ENCODE measurements at places on chromosomes 16 and 17.

DNA sequence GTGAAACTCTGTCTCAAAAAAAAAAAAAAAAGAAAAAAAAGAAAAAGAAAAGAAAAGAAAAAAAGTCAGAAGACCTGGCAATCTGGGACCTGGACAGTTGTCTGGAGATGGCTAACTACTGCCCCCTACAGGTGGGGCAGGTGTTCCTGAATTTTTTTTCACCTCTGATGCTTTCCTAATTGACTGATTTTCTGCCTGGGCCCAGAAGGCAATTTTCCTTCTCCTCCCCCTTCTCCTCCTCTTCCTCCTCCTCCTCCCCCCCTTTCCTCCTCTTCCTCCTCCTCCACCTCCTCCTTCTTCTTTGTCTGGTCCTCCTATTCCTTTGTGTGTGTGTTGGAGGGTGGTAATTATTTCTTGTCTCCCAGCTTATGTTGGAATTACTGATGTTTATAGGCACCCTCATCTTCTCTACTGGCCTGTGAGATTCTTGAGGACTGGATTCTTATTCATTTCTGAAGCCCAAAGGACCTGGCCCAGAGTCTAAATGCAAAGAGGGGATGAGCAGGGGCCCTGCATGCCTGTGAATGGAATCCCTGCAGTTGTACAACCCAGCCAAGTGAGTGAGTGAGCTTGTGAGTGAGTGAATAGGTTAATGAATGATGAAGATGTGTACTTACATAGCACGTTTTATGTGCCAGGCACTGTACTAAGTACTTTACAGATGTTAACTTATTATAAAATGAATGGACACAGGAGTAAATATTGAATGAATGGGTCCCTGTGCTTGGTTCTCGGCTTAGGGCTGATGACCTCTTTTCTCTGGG is 26.9 kb downstream of the IRX5 start:
- DNase-seq, result no peak

DNA sequence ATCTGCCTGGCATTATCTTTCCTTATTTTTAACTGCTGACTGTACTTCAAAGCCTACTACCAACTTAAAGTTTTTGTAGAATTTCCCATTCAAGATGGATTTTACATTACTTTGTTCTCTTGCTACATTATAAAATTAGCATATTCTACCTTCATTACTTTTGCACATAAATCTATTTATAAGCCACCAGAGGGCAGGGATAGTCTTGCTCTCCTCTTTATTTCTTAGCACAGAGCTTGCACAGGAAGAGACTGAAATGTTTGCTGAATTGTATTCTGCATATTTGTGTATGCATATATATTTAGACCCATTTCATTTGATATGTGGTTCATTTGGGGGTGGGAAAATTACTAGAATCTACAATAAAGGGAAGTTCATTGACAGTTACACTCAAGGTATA is 108.0 kb downstream of the SKAP1 start:
- DNase-seq, result no peak

GRCh38 chr17:9557857-9558256 is 17.8 kb downstream of the STX8 start:
- DNase-seq, result no peak

- no peak for DNase-seq
These were observed 948.1 kb downstream of the KCNJ2 start for GRCh38 chr17:71117466-71117865.

DNA sequence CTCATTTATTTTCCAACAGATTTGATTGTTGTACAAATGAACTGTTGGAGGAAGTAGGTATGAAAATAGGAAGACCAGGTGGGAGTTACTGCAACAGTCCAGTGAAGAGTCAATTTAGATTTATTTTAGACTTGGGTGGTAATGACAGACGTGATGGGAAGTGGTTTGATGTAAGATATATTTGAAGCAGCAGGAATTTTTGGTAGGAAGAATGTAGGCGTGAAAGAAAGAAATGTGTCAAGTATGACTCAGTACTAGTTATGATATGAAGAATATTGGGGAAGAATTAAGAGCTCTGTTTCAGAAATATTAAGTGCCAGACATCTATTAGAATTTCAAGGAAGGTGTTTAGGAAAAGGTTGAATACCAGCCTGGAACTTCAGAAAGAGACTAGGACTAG is 247.9 kb upstream of the AXIN2 start:
- no peak for DNase-seq

GRCh38 chr17:40456396-40456951 is 13.2 kb downstream of the IGFBP4 start:
- no peak for DNase-seq

DNA sequence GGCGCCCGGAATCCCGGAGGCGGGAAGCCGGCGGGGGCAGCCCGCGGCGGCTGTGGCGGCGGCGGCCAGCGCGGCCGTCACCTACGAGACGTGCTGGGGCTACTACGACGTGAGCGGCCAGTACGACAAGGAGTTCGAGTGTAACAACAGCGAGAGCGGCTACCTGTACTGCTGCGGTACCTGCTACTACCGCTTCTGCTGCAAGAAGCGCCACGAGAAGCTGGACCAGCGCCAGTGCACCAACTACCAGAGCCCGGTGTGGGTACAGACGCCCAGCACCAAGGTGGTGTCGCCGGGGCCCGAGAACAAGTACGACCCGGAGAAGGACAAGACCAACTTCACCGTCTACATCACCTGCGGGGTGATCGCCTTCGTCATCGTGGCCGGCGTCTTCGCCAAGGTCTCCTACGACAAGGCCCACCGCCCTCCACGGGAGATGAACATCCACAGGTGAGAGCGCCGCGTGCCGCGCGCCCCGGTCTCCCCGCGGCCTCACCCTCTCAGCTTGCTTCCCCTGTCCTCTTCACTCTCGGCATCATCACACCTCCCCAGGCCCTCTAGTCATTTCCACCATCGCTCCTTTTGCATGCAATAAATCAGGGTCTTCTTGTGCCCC is 706 bp downstream of the SHISA6 start:
- DNase-seq, result no peak

- DNase-seq, result peak; percentile 55
These were observed 27.6 kb downstream of the CCDC40 start for GRCh38 chr17:80063830-80064585.

- no peak for DNase-seq
These were observed 4.9 kb upstream of the ZG16B start for GRCh38 chr16:2825049-2825742.

GRCh38 chr16:87764600-87765472 is 950 bp downstream of the KLHDC4 start:
- DNase-seq, result no peak

DNA sequence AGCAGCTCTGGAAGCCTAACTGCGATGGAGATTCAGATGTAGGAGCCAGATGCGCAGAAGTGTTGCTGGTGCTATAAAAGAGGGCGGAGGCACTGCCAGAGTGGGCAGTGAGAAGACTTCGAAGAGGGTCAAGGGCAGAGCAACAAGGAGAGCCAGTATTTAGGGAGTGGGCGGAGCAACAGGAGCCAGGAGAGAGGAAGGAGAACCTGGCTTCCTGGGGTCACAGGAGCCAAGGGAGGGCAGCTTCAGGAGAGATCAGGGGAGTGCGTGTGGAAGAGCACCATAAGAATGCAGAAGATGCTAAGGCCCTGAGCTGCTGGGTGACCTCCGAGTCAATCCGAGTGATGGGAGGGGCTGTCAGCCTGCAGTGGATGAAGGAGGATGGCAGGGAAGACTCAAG is 14.4 kb upstream of the MRPS23 start:
- DNase-seq, result no peak

GRCh38 chr17:58153671-58154070 is 5.5 kb downstream of the OR4D1 start:
- no peak for DNase-seq

DNA sequence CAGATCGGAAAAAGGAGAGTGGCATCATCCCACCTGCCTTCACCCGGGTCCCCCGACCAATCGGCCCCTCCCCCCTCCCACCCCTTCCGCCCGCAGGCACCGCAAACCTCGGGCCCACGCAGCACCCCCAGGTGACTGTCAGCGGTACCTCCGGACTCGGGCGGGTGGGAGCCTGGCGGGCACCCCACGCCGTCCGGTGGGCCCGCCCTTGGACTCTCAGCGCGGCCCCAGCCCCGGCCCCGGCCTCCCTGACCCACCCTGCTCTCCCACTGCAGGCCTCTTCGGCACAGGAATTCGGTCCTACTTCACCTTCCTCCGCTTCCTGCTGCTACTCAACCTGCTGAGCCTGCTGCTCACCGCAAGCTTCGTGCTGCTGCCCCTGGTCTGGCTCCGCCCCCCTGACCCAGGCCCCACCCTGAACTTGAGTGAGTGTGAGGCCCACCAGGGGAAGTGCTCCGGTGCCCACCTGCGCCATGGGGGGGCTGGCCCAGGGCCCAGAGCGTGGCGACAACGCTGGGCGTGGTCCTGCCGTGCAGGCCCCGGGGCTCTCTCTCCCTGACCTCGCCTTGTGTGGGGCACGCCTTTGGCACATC is 1.6 kb downstream of the TMC8 start:
- DNase-seq, result no peak

GRCh38 chr17:29252101-29252791 is 5.6 kb downstream of the CRYBA1 start:
- no peak for DNase-seq

GRCh38 chr17:82686366-82687324 is 11.9 kb downstream of the RAB40B start:
- no peak for DNase-seq

Measured in HTR-8/SVneo (cell line).